Epithelial cell of alveolus of lung (primary cell): ENCODE measurements at places on chromosomes 12 and 14. TPM values are rescaled to one million over a fixed set of nuclear protein-coding genes. Genes with fewer than 3 reads are reported as not detected.

The SLC7A7 gene
- 9.1 and 12.7 TPM in 2 replicates for total RNA-seq

The LRCOL1 gene
- not detected in 2 replicates for total RNA-seq

The GPR84 gene
- 0.13 TPM in 1 of 2 replicates, not detected in the other for total RNA-seq

The NAV3 gene
- total RNA-seq = 26.0 and 42.5 TPM in 2 replicates

The SLC25A47 gene
- 0.48 TPM in 1 of 2 replicates, not detected in the other for total RNA-seq

The POTEM gene
- total RNA-seq = not detected in 2 replicates

The LIN7A gene
- total RNA-seq = 7.5 and 15.6 TPM in 2 replicates

The IL23A gene
- 0.13 and 0.56 TPM in 2 replicates for total RNA-seq

The ANG gene
- 7.9 and 13.7 TPM in 2 replicates for total RNA-seq

The MMAB gene
- 46.1 and 74.1 TPM in 2 replicates for total RNA-seq

The BRI3BP gene
- 2.2 and 4.7 TPM in 2 replicates for total RNA-seq

The IFI27 gene
- total RNA-seq = 37.6 TPM in 1 of 2 replicates, not detected in the other

The DAZAP2 gene
- 231 and 257 TPM in 2 replicates for total RNA-seq

The MYF6 gene
- under 0.01 and 0.80 TPM in 2 replicates for total RNA-seq

The SLC6A15 gene
- total RNA-seq = 12.5 and 58.7 TPM in 2 replicates

The MFAP5 gene
- 1.2 TPM in 1 of 2 replicates, not detected in the other for total RNA-seq

The EXOC3L4 gene
- total RNA-seq = not detected in 2 replicates

The CRACR2A gene
- total RNA-seq = 0.80 and 4.5 TPM in 2 replicates

The CMTM5 gene
- 2.2 TPM in 1 of 2 replicates, not detected in the other for total RNA-seq

The EID3 gene
- 1.0 and 10.1 TPM in 2 replicates for total RNA-seq

The PAPLN gene
- 5.7 and 8.0 TPM in 2 replicates for total RNA-seq

The CLEC6A gene
- total RNA-seq = not detected in 2 replicates

The KCNK10 gene
- not detected in 2 replicates for total RNA-seq

The RNASE1 gene
- 1.7 and 4.1 TPM in 2 replicates for total RNA-seq

The RPS6KL1 gene
- total RNA-seq = 2.1 TPM in 1 of 2 replicates, not detected in the other

The PTPN6 gene
- 1.0 and 4.2 TPM in 2 replicates for total RNA-seq

The ZFP36L1 gene
- total RNA-seq = 116 and 138 TPM in 2 replicates

The CYP27B1 gene
- total RNA-seq = 0.26 and 0.32 TPM in 2 replicates

The FAM181A gene
- not detected in 2 replicates for total RNA-seq

The KCNA1 gene
- not detected in 2 replicates for total RNA-seq

The IKZF4 gene
- total RNA-seq = 2.6 and 8.1 TPM in 2 replicates

The DACT1 gene
- 4.7 and 23.8 TPM in 2 replicates for total RNA-seq

The SLCO1C1 gene
- 0.48 TPM in 1 of 2 replicates, not detected in the other for total RNA-seq

The SERPINA5 gene
- 0.24 and 0.91 TPM in 2 replicates for total RNA-seq

The LAG3 gene
- 1.6 TPM in 1 of 2 replicates, not detected in the other for total RNA-seq

The ADAM20 gene
- total RNA-seq = under 0.01 and 0.24 TPM in 2 replicates

The CCND2 gene
- 66.6 and 67.9 TPM in 2 replicates for total RNA-seq

The ZNF26 gene
- 3.4 and 17.8 TPM in 2 replicates for total RNA-seq

The SLC22A17 gene
- 34.6 and 59.7 TPM in 2 replicates for total RNA-seq

The MAP4K5 gene
- 14.9 and 65.7 TPM in 2 replicates for total RNA-seq

The SMCO2 gene
- total RNA-seq = not detected in 2 replicates

The SALL2 gene
- total RNA-seq = 8.5 and 42.6 TPM in 2 replicates
